Breast epithelium (tissue), 4 donors: ENCODE measurements at places on chromosomes 4 and X.
A peak's percentile ranks its signal among the peaks of the same experiment; 100 is the strongest.

DNA sequence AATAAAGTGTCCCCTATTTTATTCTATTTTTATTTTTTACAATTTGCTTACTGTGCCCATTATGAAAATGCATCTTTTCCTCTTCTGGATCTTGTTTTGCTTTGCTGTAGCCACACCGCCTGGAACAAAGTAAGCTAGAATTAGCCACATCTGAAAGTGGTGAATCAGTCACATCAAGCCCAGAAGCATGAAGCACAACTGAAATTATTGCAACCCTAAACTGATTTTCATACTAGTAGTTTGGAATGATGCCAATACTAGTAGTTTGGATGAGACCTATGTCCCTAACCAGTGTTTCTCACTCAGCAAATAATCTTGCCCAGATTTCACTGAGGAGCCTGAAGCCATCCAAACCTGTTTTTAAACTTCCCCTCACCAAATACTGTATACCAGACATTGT is 303.0 kb downstream of the EPHA5 start:
- no peak for DNase-seq

DNA sequence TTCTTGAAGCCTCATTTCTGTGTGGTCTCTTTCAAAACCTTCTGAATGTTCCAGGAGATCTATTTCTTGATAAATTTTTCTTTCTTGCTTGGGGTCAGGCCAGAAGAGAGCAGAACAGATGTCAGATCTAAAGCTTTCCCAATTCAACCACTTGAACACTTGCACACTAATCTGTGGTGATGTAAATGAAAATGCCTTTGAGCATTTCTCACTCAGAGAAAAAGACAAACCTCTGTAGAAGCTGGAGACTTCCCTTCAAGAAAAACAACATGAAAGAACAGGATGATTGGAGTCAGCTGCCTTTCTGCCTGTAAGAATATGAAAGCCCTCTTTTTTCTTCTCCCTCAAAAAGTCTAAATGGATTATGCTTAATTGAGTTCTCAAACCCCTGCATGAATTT is 11.2 kb downstream of the IGFBP7 start:
- no peak for DNase-seq

DNA sequence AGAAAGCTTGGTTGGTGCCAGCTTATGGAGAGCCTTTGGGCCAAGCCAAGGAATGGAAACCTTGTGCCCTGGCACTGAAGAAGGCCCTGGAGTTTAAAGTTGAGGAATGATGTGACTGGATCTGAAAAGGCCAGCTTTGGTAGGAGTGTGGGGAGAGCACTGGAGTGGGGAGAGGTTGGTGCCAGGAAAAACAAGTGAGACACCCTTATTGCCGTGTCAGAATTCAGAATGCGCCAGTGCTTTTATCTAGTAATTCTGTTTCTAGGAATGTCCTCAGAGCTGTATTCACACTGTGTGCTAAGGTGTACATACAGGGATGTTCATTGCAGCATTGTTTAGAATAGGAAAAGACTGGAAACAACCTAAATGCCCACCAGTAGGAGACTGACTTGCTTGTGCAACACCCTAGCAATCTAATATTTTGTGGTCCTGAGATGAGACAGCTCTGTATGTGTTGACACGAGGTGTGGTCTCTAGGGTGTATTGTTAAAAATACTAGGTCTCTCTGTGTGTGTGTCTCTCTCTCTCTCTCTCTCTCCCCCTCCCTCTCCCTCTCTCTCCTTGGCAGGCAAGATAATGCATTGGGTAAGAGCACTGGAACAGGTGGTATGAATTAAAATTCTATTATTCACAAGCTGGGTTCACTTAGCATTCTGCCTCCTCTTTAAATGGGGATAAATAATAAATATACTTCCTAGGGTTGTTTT is 107.8 kb downstream of the GATB start:
- DNase-seq = no peak

- DNase-seq = no peak
Observed at GRCh38 chr4:153538487-153539357, 72.6 kb downstream of the TMEM131L start.

DNA sequence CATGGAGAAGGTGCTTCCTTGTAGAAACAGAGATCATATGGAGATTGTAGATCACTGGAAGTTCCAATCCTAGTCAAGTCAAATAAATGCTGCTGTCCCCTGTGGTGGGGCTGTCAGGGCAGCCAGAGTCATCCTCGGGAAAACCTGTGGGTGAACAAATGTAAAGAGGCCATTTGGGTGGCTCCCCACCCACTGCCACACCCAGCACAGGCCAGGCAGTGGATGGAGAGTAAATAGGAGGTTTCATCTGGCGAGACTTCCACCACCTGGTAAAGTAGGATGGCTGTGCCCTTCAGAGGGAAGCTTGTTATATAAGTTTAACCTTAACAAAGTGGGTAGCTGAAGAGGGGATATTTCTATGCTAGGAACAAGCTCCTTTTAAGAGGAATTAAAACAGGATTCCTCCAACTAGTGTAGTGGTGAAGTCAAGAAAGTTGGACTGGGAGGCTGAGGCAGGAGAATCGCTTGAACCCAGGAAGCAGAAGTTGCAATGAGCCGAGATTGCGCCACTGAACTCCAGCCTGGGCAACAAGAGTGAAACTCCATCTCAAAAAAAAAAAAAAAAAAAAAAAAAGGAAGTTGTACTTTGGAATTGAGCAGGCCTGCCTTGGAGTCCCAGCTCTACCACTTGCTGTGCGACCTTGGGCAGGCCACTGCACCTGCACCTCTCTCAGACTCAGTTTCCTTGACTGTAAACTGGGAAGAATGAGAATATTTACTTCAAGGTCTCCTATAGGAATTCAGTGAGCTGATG is 273.7 kb downstream of the PTTG2 start:
- DNase-seq = no peak

- no peak for DNase-seq
Observed at GRCh38 chrX:17563515-17563914, 173.8 kb upstream of the SCML1 start.

DNA sequence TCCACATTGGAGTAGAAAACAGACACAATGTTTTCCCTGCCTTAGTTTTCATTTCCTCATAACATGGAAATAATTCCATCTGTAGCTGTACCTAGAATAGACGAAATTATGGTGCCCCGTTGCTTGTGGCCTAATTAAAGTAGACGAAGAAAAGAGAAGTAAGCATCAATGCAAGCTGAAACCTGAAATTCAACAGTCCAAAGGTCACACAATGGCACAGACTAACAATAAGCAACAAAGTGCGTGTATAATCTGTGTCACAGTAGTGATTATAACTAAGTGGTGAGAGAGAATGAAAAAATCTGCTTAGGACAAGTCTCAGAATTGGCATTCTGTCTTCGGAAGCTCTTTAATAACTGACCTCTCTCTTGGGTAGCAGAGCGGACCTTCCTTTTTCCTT is 24.3 kb downstream of the MAGEB17 start:
- DNase-seq = no peak

DNA sequence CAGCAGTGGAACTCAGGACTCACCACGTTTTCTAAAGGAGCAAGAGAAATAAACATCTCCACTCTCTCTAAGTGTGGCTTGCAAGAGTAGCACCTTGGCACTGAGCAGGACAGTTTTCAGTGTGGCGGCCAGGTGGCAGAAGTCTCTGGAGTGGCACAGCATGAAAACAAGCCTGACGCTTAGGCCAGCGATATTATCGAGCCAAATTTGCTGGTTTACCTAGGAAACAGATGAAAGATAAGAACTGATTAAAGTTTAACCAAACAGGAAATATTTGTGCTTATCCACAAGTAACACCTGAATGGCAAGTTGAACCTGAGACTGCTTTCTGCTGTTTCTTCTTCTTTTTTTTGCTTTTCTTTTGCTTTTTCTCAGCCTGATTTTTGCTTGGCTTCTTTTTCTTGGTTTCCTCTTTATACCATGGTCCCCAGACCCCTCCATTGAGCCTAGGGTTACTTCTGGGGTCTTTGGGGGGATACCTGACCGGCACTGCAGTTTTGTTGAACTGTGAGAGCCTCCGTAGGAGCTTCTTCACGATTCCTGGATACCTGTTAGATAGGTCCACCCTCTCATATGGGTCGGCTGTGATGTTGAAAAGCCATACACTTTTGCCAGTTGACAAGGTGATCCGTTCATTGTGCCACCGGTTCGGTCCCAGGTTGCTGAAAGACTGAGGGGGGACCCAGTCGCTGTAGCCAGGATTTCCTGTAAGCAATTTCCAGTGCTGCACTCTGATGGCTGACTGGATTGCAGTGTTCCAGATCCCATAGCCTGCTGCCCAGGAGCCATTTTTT is 77.3 kb downstream of the ARSJ start:
- DNase-seq = peak; percentile 51

DNA sequence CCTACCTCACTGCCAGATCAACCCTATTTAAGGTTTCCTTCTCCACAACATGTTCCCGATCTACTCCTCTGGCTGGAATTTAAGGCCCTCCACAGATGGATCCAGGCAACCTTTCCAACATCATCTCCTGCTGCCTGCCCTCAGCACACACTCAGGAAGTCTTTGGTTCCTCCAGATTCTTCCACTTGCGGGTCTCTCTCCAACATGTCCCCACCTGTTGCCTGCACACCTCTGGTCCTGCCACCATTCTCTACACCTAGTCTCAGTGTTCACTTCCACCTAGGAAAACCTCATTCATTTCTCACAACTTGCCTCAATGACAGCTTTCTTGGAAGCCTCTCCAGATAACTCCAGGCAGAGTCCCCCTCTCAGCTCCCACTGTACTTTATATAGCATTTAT is 80.1 kb downstream of the RTL5 start:
- DNase-seq = no peak

DNA sequence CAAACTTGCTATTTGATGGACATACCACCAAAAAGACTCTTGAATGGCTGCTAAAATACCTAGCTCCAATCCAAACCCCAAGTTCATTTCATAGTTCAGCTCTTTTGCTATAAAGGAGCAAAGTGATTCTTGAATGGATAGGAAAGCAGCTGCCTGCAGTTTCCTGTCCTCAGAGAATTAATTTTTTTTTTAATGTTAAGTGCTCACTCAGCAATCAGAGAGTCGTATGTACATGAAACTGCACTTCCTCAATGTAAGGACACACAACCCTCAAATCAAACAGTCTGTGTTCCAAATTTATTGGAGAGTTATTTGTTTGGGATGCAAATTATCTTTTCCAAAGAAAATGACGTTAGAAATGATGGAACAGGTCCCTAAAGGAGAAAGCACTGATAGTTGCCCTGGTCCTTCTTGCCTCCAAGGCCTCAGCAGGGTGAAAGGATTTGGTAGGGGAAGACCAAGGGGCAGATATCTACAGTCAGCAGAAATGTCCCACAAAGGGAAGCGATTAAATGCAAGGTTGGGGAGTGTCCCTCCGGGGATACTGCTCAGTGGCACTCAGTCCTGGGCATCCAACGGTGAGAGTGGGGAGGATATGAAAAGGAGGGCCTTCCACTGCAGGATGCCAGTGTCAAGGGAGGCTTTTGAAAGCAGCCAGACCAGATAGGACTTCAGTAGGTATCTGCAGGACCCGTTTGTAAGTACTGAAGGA is 67.2 kb upstream of the RASGEF1B start:
- no peak for DNase-seq
